ENCODE measurements at places on chromosomes 1 and 21. TPM values are rescaled to one million over a fixed set of nuclear protein-coding genes. Genes with fewer than 3 reads are reported as not detected.

- DNase-seq = no peak
Measured at GRCh38 chr1:112436384-112437156, 40.6 kb downstream of the CTTNBP2NL start.

Gene SRGAP2C
- total RNA-seq = 26.4 TPM

Gene LCE2B
- not detected for total RNA-seq

GRCh38 chr1:188194916-188195315 is 1366.2 kb downstream of the PLA2G4A start:
- DNase-seq = no peak

DNA sequence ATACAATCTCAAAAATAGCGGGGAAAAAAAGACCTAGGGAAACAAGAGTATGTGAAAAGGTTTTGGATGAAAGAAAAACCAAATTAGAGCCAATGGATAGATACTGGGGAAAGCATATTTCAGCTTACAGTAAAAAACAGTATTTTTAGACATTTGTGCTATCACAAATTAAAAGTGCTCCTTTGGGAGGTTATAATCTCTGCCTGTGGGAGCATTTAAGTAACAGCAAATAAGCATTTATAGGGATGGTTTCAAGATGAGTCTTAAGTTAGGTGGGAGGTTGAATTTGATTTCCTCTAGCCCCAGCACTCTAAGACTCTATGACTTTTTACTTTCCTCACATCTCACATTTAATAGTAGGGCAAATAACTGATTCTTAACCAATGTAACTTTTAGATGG is 79.6 kb upstream of the SLFNL1 start:
- DNase-seq = no peak

GRCh38 chr1:240649733-240650721 is 38.1 kb upstream of the GREM2 start:
- no peak for DNase-seq

DNA sequence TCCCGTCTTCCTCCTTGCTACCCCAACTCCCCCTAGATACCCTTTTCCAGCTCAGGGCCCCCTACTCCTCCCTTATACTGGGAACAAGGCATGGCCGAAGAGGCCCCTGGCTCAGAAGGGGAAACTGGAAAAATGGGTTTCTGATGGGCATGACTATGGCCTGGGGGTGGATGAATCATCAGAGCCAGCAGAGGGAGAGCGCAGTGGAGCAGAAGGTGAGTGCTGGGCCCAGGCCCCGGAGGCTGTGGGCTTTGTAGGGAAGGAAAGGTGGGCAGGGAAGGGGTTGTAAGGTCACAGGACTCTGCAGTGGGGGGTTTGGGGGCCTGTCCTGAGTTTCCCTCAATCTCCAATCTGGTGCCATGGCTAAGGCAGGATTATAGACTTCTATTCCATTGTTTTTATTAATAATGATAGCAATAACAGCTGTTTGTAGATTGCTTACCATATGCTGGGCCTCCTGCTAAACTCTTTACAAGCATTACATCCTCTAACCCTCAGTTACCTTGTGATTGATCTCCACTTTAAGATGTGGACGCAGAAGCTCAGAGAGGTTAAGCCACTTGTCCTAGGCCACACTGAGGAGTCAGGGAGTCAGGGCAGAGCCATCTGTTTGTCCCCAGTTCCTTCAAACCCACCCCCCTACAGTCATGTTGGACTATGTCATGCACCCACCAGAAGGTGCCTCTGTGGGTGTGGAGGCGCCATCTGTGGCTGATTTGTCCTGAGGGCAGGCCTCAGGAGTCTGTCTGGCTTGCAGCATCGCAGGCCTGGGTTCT is 36.2 kb upstream of the ZNF362 start:
- DNase-seq = no peak

Gene KRTAP19-3
- total RNA-seq = not detected

- DNase-seq = no peak
Measured at GRCh38 chr1:37158113-37158749, 123.9 kb upstream of the GRIK3 start.

Gene MYOG
- total RNA-seq = not detected

DNA sequence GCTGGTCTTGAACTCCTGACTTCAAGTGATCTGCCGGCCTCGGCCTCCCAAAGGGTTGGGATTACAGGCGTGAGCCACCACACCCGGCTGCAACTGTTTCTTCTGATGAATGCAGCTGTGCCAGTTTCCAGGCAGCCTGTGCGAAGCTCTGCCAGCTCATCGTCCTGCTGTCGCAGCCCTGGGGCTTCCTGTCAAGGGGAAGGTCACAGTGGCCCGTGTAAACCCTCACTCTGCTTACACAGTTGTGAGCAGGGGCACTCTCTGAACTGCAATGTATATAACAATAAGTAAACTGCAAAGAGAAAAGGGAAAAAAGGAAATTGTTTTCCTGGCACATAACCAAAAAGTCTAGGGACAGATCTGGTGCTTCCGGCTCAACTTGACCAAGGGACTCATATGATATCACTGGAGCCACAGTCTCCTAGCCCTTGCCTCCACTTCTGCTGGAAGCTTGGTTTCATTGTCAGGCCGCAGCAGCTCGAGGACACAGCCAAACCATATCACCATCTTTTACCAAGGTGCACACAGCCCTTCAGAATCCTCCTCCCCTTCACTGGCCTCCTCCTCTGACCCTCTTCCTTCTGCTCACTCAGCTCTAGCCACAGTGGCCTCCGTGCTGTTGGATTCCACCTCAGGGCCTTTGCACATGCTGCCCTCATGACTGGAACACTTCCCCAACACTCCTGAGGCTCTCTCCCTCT is 22.8 kb upstream of the LBR start:
- DNase-seq = peak; percentile 44

Gene CHIT1
- 0.19 TPM for total RNA-seq

Gene UTS2
- total RNA-seq = not detected

Gene DMRTB1
- not detected for total RNA-seq

- DNase-seq = no peak
Measured at GRCh38 chr1:200464784-200465400, 55.1 kb upstream of the ZNF281 start.

DNA sequence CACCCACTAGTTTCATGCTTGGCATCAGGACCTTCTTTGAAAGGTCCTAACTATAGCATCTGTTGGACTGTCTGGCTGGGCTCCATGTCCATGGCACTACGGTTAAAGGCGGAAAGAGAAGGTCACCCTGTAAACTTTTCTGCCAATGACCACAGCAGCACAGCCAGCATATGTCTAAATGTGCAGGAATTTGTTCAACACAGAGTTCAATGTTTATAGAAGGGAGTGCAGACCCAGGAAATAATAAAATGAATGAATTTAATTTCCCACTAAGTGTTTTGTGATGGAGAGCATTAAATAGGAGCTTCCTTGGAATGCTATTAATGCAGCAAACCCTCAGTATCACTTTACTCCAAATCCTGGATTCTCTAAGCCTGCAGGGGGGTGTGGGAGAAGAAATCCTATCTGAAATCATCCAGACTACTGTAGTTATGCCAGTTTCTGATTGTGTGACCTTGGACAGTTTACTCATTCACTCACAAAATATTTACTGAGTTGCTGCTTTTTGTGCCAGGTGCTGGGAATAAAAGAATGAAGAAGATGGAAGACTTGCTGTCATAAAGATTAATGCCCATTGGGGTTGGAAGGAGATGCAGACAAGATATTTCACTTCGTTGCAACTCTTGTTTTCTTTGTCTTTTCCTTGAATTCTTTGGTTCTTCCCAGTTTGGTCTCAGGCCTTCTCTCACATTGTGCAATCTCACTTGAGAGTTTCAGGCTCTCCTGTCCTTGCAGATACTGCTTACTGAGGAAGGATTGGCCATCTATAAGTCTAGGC is 195.0 kb downstream of the ROR1 start:
- no peak for DNase-seq

GRCh38 chr1:14697353-14697752 is 98.9 kb downstream of the KAZN start:
- no peak for DNase-seq

DNA sequence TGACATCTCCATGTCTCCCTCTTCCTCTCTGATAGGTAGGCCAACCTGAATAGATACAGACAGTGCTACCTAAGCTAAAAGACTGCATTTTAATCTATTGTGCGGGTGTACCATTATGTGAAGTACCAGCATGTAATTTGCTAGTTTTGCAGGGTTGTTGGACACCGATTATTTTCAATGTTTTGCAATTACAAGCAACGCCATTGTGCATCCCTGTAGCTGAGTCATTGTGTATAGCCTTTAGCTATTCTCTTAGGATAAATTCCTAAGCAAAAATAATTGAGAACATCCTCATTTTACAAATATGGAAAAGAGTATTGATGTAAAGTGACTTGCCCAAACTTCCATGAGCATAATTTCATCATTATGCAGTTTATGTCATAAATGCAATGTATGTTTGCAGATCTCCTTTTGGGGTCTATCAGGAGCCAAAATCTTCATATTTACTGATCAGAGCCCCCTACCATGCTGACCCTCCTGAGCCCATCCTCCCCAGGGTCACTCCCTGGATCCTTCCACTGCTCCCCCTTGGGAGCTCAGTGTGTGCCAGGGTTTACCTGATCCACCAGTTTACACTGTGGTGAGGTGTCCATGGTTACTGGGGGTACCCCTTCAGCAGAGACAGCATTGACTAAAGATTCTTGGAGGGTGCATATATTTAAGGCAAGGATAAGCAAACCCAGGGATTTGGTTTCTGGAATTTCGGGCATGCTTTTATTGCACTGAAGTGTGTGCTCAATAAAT is 80.6 kb downstream of the CCDC185 start:
- DNase-seq = no peak

DNA sequence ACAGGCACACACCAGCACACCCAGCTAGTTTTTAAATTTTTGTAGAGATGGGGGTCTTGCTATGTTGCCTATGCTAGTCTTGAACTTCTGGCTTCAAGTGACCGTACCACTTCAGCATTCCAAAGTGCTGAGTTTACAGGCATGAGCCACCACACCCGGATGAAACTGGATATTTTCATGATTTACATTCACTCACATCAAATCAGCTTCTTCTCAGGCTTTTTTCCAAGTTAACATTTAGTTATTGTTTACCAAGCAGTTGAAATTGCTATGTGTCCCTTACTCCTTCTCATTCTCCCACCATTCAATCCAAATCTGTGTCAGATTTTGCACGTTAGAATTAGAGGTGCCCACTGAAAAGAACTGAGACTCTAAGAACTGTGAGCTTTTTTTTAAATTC is 18.4 kb downstream of the RIT1 start:
- DNase-seq = no peak

Gene ITLN2
- not detected for total RNA-seq

Gene TMEM82
- not detected for total RNA-seq

Data from activated CD4-positive, alpha-beta memory T cell treated with anti-CD3 and anti-CD28 coated beads for 36 hours (primary cell).